ENCODE measurements at places on chromosomes 6 and 20. TPM values are rescaled to one million over a fixed set of nuclear protein-coding genes. Genes with fewer than 3 reads are reported as not detected.

DNA sequence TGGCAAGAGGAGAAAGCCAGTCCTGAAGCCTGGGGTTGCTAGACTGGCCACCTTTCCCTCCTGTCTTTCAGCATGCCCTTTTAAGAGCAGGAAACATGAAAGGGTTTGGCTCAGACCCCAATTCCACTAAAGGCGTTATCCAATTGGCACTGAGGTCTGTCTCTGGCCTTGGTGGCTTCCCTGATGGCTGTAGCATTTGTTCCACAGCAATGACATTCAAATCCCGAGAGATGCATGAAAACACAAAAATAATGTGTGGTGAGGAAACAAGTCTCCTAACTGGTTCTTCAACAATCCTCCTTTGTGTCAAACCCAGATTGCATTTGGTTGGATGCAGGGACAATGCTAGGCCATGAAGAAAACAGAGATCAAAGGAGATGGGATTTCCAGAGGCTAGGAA lies 56.5 kb upstream of the ADTRP start:
- no peak for DNase-seq

DNA sequence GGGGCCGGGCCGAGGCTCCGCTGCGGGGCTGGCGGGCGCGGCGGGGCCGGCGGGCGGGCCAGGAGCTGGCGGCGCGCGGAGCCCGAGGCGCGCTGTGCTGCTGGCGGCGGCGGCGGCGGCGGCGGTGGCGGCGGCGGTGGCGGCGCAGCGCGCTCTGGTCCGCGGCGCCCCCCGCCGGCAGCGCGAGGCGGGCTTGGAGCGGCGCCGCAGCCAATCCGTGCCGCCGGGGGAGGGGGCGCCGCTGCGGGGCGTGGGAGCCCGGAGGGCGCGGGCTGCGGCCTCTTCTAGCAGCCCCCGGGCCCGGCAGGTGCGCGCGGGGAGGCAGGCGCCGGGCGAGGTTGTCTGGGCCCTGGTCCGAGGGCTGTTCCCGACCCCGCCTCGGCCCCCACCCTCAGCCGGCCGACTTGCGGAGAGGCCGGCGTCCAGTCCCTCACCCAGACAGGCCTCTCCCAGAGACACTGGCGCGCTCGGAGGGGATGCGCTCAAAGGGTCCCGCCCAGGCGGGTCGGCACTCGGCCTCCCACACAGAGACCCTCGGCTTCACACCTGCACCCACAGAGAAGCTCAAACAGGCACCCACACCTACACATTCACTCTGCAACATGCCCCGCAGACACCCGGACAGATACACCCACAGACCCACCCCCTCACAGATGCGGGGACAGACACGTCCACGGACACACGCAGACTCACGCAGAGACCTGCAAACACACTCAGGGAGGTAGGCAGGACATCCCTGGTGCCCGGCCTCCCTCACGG lies at the start of gene RIMS4:
RIMS4 (minus strand) TSS at position 156 of the 759 bp plus-strand sequence. CDS start 275 bp downstream, outside the sequence.
- DNase-seq, result no peak

Gene COL19A1
- polyA plus RNA-seq, result 5.7 TPM

DNA sequence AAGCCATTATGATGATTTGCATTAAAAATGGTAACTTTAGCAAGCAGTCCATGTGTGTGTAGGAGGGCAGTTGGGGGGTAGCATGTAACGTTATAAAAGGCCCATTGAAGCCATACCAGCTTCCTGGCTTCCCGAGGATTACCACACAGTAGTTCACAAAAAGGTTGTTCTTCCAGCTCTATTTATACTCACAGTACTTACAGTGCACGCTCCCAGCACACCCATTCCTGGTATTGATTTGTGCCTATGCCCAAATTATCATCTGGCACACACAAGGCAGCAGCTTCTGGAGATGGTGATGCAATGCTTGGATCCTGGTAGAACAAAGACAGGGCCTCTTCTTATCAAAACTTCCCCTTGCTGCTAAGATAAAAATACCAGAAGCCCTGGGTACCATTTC lies 436.8 kb downstream of the HAO1 start:
- no peak for DNase-seq

Gene VIP
- 1.0 TPM for polyA plus RNA-seq

DNA sequence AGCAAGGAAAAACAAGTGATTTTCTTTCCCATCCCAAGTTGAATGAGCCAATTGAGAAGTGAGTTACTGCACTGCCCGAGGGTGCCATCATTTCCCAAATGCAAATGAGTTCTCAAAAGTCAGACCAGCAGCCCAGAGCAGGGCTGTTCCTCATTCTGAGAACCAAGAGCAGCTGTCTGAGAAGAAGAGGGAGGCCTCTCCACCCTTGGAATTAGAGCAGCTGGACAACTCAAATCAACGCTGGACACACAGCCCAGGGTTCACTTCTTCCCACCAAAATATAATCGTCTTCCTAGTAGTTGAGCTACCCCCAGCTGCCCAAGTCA lies 4.6 kb upstream of the PREX1 start:
- DNase-seq, result no peak

GRCh38 chr6:121630716-121631115 lies 195.3 kb downstream of the GJA1 start:
- DNase-seq, result no peak

DNA sequence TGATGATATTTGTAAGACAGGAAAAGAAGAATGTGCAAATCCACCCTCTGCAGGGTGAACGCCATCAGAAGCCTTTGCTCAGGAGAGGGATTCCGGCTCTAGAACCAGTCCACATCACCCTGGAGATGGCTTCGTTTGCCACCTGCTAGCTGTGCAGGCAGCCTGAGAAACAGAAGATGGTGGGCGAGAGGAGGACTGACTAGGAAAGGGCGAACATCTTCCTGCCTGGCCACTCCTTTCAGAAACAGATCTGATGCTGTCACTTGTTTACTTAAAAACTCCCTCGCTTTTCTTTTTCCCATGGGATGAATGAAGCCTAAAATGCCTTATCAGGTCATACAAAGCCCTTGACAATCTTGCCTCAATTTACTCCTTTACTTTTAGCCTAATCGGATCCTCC lies 1.2 kb downstream of the PTPRA start:
- DNase-seq, result no peak

Gene EYS
- 0.69 TPM for polyA plus RNA-seq

Gene PDYN
- 0.56 TPM for polyA plus RNA-seq

Data from renal cortex interstitium (tissue), 15 donors.